ENCODE measurements at places on chromosomes 2 and 18. TPM values are rescaled to one million over a fixed set of nuclear protein-coding genes. Genes with fewer than 3 reads are reported as not detected.

- no peaks in the 10 kb centered on the region for H3K36me3 ChIP-seq
- H3K27me3 ChIP-seq, result no peaks in the 10 kb centered on the region
- H3K4me1 ChIP-seq, result peaks cover 21% of the 10 kb centered on the region
Observed at GRCh38 chr2:47401789-47402554, 984 bp upstream of the MSH2 start.

DNA sequence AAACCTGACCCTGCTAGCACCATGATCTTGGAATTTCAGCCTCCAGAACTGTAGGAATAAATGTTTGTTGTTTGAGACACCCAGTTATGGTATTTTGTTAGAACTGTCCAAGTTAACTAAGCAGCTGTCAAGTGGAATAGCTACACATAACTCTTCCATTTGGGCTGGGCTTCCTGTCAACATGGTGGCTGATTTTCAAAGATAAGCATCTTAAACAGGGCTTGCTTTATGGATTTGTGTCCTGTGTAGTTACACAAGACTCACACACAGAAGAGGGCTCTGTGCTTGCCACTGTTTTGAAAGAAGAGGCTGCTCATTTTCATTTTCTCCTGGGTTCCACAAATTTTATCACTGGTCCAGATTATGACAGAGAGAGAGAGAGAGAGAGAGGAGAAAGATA is 35.7 kb downstream of the GCG start:
- H3K36me3 ChIP-seq, result no peaks in the 10 kb centered on the region
- no peak for DNase-seq
- H3K27ac ChIP-seq, result no peak overlapping the region
- H3K27me3 ChIP-seq, result no peaks in the 10 kb centered on the region
- H3K4me3 ChIP-seq, result no peak overlapping the region

DNA sequence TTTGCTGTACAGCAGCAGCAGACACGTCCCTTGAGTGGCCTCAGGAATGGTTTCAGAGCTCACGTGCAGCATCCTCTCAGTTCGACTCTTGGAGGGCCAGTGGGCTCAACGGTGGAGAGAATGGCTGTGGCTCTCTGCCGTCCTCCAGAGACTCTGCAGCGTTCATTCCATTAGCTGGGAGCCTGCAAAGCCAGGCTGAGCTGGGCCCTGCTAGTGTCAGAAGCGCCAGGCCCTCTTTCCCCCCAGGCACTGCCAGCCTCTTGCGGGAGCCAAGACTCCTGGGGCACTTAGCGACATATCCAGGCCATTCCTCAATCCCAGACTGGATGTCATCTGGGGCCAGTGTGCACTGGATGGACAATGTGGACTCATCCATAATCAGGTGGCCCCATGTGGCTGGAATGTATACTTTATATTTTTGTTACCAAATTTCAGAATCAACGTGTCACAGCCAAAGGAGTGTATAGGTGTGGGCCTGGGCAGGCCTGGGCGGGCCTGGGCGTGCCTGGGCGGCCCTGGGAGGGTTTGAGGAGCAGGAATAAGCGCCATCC is 125.1 kb upstream of the EPAS1 start:
- H3K4me1 ChIP-seq, result no peaks in the 10 kb centered on the region
- no peak for DNase-seq
- H3K36me3 ChIP-seq, result no peaks in the 10 kb centered on the region
- no peak overlapping the region for H3K4me3 ChIP-seq
- no peaks in the 10 kb centered on the region for H3K27me3 ChIP-seq
- no peak overlapping the region for H3K27ac ChIP-seq

DNA sequence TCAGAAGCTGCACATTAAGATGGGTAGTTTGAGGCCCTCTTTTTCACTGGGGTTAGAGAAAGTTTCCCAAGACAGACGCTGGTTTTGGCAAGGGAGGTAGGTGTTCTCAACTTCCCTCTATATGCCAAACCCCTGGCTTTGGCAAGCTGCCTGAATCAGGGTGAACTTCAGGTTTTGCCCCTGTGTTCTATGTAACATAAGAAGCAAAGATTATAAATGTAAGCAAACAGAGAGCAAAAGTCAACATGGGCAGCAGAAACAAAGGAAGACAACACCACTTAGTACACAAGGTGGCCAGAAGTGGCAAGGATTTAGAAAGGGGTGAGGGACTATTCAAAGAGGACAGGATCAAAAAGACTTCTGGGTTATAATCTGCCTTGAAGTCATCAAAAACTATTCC is 70.5 kb upstream of the TFCP2L1 start:
- no peaks in the 10 kb centered on the region for H3K4me1 ChIP-seq
- H3K27ac ChIP-seq, result no peak overlapping the region
- no peak for DNase-seq
- no peak overlapping the region for H3K4me3 ChIP-seq

SCN3A gene
- not detected for polyA plus RNA-seq

GRCh38 chr2:11004199-11004598 is 92.5 kb downstream of the KCNF1 start:
- no peaks in the 10 kb centered on the region for H3K36me3 ChIP-seq
- no peak overlapping the region for H3K27ac ChIP-seq
- no peaks in the 10 kb centered on the region for H3K27me3 ChIP-seq
- no peaks in the 10 kb centered on the region for H3K4me1 ChIP-seq
- no peak overlapping the region for H3K4me3 ChIP-seq

Measured in CD4-positive, CD25-positive, alpha-beta regulatory T cell (primary cell).